ENCODE measurements at places on chromosomes 6 and 20. TPM values are rescaled to one million over a fixed set of nuclear protein-coding genes. Genes with fewer than 3 reads are reported as not detected.

DNA sequence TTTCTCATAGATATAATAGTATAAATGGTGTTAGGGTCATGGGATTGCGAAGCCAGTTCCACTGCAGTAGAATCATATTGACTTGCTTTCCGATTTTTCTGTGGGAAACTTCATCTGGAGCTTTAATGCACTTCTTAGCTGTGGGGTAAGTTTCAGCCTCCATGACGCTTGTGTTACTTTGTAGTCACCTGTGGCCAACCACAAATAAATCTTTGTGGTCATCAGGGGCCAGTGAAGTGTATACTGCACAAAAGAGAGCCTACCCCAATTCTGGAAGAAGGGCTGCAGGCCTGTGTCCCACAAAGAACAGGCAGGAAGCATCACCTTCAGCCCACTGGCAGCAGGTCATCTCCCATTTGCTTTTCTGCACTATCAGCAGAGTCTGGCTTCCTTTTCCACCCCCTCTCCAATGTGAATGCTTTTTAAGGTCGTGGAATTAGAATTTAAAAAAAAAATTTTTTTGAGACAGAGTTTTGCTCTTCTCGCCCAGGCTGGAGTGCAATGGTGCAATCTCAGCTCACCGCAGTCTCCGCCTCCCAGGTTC is 32.0 kb downstream of the MTHFD1L start:
- no peak for DNase-seq

DNA sequence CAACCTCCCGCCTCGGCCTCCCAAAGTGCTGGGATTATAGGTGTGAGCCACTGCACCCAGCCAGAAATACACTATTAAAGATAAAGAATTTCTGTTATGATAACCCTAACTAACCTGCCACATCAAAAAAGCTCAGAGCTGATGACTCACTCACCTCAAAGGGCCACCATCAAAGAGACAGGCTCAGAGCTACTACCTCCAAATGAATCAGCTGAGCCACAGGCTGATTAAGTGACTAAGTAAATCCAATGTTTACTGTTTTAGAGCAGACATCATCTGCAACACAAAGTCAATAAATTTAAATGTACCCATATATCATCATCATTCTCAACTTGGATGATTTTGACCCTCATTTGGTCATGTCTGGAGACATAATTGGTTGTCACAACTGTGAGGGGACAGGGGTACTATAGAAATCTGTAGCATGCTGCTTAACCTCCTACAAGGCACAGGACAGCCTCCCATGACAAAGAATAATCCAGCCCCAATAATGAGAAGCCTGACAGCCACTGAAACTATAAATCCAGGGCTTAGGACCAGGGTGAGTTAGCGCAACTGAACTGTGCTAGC is 106.5 kb downstream of the ATP9A start:
- peak; percentile 19 for DNase-seq

CLDN20 gene
- not detected for total RNA-seq

- no peak for DNase-seq
These were observed 27.8 kb downstream of the POFUT1 start for GRCh38 chr20:32235331-32236047.

SLPI gene
- total RNA-seq: not detected

PHACTR3 gene
- total RNA-seq: not detected

RAET1G gene
- not detected for total RNA-seq

GRCh38 chr6:138417493-138418117 is 13.6 kb downstream of the HEBP2 start:
- DNase-seq: no peak

GRCh38 chr6:167699141-167699931 is 127.4 kb upstream of the AFDN start:
- DNase-seq: peak; percentile 27

ANKRD66 gene
- total RNA-seq: not detected

DNA sequence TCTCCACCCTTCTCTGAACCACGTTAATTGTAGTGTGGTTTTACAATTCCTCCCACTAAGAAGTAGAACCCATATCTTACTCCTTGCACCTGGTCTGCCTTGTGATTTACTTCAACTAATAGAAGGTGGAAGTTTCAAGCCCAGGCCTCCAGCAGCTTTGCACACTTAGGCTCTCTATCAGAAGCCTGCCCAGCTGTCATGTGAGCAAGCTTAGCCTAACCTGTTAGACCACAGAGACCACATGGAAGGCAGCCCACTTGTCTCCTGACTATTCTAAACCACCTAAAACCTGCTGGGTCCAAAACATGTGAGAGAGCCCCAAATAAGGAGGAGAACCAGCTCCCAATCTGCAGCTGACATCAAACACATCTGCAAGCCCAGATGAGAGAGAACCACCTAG is 127.6 kb upstream of the BTBD3 start:
- no peak for DNase-seq

DNA sequence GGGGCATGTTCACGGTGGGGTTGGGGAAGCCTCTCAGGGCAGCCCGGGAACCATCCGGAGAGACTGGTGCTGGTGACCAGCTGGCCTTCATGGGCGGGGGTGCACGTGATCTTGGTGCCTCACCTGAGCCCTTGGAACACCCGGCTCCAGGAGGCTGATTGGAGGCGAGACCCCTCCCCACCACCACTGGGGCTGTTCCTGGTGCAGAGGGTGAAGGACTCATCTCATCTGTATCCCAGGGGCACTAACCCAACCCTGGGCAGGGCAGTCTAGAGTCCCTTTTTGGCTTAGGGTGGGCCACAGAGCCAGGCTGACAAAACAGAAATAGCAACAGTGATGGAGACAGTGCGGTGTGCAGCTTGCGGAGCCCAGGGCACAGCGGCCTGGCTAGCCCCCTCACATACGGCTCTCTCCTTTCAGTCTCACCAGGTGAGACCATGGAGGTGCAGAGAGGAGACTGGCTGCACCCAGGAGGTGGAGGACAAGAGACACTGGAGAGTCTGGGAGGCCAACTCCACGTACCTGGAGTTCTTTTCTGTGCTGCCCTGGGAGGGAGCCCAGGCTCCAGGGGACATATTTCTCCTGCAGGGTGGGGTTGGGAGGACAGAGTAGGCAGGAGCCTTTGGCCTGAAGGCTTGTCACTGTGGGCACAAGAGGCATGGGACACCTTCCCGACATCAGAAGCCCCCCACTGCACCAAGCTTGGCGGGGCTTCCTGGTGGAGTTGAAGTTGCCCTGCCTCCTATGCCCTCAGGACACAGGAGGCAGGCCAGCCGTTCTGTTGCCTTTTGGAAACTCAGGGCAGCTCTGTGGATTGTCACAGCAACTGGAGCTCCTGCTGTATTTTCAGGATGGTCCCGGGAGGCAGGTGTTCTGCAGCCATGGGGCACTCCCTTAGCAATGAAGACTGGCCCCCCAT is 106.0 kb downstream of the SYCP2 start:
- no peak for DNase-seq

DNA sequence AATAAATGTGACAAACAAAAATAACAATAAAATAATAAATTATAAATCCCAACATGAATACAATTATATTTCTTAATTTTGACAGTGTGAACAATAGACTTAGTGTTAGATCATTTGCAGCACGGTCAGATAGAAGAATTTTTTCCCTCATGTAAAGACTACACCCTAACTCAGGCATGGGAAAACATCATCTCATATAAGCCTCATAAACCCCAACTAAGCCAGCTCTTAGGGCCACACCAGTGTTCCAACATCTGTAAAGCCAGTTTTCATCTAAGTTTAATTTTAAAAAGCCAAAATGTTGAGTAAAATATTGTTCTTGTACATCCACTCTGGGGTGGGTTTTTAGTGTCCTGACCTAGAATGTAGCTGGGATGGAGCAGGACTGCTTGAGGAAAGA is 167.4 kb downstream of the QRSL1 start:
- DNase-seq: no peak

ENPP3 gene
- 0.22 TPM for total RNA-seq

DNA sequence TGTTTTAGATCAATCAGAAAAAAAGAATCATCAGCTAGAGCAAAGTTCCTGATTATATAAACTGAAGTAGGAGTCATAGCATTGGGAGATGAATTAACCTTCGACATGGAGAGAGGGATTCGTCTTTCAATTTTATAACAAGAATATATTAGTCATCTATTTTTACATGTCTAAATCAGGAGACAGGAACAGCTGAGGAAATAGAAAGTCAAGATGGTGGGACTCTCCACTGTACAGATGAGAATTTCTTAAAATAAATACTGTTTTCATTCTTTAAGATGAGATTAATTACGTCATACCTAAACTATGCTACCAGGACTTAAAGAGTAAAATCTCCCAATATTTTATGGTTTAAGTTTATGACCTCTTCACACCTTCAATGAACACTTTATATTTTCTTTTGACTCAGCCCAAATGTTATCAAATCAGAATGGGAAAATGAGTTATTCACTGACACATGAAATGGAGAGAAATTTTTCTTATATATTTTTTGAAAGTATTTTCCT is 1137.7 kb downstream of the EPHA7 start:
- DNase-seq: no peak

- peak; percentile 74 for DNase-seq
These were observed at the start of gene SLC16A10 for GRCh38 chr6:111087106-111087835. SLC16A10 (plus strand) TSS chr6:111087503; CDS start chr6:111087753, 250 bp downstream.

DNA sequence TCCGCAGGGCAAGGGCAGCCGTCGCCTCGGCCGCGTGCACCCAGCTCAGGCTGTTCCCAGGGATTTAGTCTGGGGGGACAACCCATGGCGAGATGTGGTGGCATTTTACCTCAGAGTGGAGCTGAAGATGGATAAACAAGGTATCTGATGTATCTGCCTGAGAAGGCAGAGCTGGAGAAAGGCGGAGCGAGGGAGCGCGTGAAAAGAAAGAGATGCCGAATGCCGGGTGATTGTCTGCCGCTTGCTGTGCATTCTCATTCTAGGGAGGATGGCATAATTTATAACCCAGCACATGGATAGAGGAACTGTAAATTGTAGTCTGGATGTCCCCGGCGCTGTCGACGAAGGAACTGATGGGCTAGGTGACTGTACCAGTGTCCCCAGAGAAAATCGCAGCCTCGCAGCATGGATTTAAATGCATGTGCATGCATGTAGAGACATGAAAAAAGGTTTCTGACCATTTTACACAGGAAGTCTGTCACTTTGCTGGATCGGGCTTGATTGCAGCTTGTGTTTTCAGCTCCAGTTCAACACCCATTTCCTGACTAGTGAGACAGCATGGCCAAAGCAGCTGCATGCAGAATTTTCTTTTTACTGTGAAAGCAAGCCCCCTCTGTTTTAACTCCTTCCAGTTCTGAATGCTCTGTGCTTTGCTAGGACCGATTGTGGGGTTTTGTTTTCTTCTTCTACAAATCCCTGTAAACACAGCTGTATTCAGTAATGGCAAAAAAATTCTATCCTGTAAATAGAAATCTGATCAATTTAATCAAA is 149.7 kb downstream of the PRL start:
- peak; percentile 9 for DNase-seq

DNA sequence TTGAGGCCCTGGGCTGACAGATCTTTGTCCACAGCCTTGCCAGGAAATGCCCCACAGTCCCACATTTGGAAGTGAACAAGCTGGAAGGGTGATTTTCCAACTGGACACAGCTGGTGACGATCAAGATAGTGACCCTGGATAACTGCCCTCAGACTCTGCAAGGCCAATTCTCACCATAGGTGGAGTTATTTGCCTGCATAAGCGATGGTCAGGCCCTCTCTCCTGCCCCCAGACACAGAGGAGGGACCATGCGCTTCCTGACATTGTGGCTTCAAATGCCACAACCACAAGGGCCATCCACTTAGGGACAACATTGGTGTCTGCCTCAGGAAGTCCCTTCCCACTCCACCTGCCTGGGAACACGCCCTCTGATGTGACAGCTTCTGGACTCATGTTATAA is 96.0 kb downstream of the JPH2 start:
- DNase-seq: no peak

GRCh38 chr6:55979526-55979925 is 104.1 kb upstream of the BMP5 start:
- no peak for DNase-seq

- DNase-seq: no peak
These were observed 1.4 kb upstream of the INSM1 start for GRCh38 chr20:20366551-20366875.

ACSS1 gene
- 18.9 TPM for total RNA-seq

SNPH gene
- total RNA-seq: 12.8 TPM

TSHZ2 gene
- 27.4 TPM for total RNA-seq

GRCh38 chr6:160519603-160520042 is 144.5 kb downstream of the LPA start:
- DNase-seq: no peak

PACSIN1 gene
- total RNA-seq: 1.3 TPM

SAPCD1 gene
- total RNA-seq: 2.8 TPM

GRCh38 chr6:44261581-44261980 is 3.8 kb downstream of the NFKBIE start:
- DNase-seq: no peak

GRCh38 chr6:108798670-108799353 is 49.4 kb upstream of the ARMC2 start:
- peak; percentile 36 for DNase-seq

GRCh38 chr6:164195278-164195941 is 780.9 kb downstream of the QKI start:
- DNase-seq: no peak

REM1 gene
- total RNA-seq: not detected

- peak; percentile 82 for DNase-seq
These were observed at the start of gene LIME1 for GRCh38 chr20:63735859-63736718. LIME1 (plus strand) TSS chr20:63736664; CDS start chr20:63737550, 886 bp downstream.

- DNase-seq: no peak
These were observed 122.1 kb upstream of the SPACA1 start for GRCh38 chr6:87925373-87926060.

NMBR gene
- not detected for total RNA-seq

DNA sequence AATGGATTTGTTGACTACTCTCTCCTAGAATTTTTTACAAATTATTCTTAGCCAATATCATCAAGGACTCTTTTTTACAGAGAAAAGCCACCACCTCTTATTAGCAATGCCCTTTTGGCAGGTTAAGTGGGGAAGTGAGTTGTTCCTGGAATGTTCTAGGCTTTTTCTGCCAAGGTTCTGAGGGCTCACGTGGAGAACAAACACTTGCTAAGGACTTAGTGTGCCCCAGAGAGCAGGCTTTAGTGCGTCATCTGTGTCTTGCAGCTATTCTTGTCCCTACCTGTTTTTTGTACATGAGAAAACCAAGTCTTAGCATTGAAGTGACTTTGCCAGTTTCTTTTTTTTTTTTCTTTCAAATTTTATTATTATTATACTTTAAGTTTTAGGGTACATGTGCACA is 33.5 kb downstream of the CFAP61 start:
- DNase-seq: no peak

DNA sequence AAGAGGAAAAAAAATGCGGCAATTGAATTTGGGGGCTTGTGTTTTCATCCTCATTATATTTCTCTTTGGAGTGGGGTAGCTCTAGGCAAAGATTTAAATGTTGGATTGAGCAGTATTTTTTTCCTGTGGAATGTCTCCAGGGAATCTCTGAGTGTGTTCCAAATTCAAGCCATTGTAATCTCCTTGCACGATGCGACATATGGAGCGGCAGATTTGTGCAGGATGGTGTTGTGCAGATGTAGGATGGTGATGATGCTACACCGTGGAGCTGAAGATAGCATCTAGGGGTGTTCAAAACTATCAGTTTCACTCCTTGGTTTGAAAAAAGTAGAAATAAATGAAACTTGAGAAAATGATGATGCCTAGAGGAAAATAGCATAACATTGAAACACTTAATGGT is 777.5 kb upstream of the EPHA7 start:
- no peak for DNase-seq

GHRH gene
- not detected for total RNA-seq

NT5E gene
- 3.3 TPM for total RNA-seq

GRCh38 chr6:111971866-111972532 is 81.9 kb upstream of the CCN6 start:
- no peak for DNase-seq

- DNase-seq: no peak
These were observed 25.3 kb downstream of the SRPK1 start for GRCh38 chr6:35895560-35895959.

Measured in CD4-positive, alpha-beta T cell (primary cell).